Esophagus squamous epithelium (tissue), 5 donors: ENCODE measurements at places on chromosomes 2 and 18.

DNA sequence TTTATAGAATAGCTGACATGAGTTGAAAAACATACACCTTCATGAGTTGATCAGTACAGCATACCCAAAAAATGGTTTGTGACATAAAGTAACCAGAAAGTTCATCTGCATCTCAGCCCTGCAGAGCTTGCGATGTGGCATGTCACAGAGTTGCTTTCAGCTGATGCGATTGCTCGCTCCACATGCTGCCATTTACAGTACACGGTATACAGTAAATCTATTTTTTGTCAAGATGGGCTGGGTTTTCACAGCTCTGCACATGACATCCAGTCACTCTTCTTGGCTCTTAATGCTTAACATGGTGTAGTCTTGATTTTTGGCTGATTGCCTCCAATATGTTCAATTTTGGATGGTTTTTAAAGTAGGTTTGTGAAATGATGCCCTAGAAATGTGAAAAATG is 811.9 kb downstream of the SATB2 start:
- no peak for DNase-seq

GRCh38 chr2:172965433-172966212 is 110.0 kb upstream of the MAP3K20 start:
- no peak for DNase-seq

DNA sequence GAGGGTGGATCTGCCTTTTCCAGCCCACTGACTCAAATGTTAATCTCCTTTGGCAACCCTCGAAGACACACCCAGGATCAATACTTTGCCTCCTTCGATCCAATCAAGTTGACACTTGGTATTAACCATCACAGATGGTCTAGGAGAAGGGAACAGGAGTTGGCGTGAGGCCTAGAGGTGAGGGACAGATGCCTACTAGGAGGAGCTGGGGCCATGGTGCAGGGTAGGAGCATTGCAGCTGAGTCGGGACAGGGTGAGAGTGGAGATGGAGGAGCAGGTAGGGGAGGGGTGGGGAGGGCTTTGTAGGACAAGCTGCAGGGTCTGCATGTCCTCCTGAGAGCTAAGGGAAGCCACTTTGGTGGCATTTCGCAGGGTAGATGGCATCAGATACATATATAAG is 140.0 kb downstream of the VAPA start:
- DNase-seq: no peak

DNA sequence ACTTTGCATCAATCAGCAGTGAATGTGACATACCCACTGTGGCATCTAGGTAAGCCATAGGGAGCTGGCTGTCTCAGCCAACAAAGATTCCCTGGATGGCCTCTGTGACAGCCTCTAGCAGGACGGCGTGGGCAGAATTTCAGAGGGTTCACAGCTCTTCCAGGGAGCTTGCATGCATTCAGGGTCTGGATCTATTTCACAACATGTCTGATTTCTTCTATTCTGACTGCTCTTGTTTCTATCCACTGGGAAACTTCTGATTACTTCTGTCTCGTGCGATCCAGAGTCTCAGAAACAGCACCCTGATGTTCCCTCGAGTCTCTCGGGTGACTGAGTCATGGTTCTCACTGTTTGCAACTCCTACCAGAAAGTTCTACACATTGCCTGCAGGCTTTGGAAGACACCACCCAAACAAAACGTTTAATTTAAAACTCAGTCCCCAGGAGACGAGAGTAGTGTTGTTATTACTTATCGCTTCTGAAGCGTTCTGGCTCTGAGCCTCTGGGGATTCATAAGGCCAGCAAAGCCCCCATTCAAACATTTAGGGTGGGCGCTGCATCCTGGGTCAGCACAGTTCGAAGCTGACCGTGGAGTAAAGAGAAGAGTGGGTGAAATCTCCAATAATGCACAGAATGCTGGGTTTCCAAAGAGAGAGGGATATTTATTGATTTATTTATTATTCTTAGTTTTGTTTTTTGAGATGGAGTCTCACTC is 41.9 kb upstream of the ODC1 start:
- DNase-seq: no peak

DNA sequence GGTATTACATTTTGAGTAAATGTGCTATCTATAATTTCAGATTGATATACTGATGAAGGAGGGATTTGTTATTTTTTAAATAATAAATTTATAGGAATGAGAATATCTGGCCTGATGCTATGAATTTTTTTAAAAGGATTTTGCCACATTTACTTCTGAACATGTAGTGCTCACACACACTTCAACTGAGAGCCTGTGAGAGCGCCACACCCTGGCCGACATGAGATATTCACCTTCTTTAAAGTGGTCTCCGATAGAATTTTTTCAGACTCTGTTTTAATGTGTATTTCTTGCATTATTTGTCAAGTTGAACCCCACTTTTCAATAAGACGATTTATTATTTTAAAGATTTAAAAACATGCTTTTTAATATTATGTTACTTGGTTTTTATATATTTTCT is 813.3 kb downstream of the DCC start:
- DNase-seq: no peak

- no peak for DNase-seq
These were observed 28.7 kb upstream of the ZEB2 start for GRCh38 chr2:144548532-144549191.

DNA sequence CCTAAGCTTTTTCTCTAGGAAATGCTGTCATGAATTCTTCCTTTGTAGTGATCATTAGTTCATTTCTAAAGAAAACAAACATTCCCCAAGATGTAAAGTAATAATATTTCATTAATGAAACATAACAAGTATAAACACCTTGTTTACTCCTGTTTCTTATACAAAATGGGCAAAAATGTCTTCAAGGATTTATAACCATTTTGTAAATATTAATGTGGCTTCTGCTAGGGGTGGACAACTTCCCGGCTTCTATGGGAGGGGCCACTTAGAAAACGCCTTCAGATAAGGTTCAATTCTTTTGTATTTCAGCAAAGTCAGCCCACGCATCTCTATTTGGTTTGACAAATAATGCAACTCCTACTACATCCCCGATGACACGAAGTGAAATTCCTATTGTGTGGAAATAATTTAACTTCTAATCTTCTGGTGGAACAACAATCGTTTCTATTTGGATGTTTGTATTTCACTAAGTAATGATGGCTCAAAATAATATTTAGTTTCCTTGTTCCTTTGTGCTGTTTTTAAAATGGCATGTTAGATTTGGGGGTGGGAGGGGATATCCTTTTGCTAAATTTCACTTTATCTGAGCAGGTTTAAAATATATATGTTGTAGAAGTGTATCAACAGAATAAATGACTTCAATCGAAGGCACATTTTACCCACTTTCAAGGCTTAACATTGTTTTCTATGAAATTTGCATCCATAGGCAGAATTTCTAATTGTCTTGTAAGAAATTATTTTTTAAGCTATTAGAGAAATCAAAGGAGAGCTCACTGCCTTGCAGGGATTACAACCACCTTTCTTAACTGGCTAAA is 14.7 kb upstream of the HOXD1 start:
- no peak for DNase-seq

DNA sequence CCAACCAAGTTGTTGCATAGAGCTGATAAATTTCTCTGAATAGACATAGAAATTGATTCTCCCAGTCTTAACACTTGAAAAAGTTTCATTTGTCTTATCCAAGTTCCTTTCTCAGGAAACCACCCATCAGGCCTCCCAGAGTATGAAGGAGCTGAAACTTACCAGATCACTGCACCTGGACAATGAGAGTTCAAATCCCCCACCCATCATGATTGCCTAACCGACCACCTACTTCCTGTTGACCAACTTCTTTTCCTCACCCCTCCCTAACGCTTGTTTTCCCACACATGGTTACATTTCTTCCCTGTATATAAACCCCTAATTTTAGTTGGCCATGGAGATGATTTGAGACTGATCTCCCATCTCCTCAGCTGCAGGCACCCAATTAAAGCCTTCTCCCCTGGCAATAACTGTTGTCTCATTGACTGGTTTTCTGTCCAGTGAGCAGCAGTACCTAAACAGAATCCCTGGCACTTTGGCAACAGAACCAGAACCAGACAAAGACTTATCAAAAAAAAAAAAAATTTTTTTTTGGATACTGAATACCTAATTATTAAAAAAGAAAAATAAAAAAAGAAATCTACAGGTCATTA is 103.0 kb downstream of the SPIRE1 start:
- DNase-seq: no peak

GRCh38 chr2:150715501-150715900 is 228.0 kb upstream of the RND3 start:
- no peak for DNase-seq

DNA sequence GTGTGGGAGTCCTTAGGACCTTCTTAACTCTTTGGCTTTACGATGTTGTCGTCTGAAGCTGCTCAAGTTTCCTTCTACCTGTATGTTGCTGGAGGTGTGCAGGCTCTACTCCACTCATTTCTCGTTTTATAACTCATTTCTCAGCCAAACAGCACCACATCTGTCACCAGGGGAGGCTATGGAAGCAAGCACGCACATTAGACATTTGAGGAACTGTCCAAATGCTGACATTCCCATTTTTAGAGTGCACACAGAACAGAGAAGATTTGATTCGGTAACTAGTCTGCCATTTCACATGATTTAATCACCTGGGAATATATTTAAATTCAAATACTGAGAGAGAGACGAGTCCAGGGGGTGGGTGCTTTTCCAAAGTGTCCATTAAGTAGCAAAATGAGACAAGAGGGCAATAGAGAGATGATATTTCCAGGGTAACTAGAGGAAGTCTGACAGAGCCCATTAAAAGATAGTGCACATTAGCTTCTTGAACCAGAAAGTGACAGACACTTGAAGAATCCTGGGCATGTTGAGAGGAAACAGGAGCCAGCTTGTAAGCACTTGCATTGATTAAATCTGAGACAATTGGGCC is 793.3 kb downstream of the TDRD15 start:
- DNase-seq: no peak

GRCh38 chr2:197993363-197993762 is 189.0 kb downstream of the PLCL1 start:
- DNase-seq: no peak

- DNase-seq: no peak
These were observed 161.6 kb upstream of the TRIB2 start for GRCh38 chr2:12555012-12555645.

DNA sequence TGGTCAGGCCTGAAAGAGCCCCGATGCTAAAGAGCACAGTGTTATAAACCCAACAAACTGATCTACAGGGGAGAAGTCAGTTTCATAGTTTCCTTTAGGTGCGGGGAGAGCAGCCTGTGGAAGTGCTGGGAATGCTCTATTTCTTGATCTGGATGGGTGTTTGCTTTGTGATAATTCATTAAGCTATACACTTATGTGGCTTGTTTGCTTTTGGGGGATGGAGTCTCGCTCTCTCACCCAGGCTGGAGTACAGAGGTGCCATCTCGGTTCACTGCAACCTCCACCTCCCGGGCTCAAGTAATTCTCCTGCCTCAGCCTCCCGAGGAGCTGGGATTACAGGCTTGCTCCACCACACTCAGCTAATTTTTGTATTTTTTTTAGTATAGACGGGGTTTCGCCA is 30.1 kb upstream of the CEP68 start:
- no peak for DNase-seq
